ENCODE measurements at places on chromosomes 1 and 21.

- H3K4me3 ChIP-seq = no peak overlapping the region
- no peak for DNase-seq
- H3K27me3 ChIP-seq = no peaks in the 10 kb centered on the region
- no peak overlapping the region for H3K27ac ChIP-seq
- H3K36me3 ChIP-seq = no peaks in the 10 kb centered on the region
Observed at GRCh38 chr1:181423301-181423918, 59.9 kb upstream of the CACNA1E start.

DNA sequence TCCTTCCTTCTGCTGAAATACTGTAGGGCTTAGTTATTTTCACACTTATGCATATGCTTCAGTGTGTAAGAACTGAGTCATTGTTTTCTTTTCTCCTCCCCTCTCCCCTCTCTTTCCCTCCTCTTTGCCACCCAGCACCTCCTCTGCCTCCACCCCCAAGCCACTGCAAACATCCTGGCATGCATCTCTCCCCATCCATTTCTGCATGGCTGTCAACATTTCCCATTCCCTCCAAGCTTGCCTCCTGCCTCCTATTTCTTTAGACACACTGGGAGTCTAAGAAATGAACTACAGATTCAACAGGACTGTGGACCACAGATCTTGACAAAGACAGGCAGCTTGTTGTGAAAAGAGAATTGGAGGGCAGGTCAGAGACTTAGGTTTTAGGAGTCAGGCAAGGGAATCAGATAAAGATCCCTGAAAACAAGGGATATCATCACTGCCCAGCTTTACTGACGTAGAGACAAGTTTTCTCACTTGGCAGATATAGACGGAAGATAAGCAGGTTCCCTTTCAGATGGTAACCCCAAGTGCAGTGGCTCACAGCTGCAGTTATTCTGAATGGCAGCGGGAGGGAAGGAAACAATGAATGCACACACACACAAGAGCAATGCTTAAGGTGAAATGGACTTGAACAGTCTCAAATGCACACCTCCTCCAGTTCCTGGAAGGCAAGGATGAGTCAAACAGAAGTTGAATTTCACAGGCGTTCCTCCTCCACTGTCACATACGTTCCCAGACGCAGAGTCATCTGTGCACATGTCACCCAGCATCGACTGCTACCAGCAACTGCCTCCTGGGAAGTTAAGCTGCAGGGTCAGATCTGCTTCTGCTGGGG lies 56.1 kb downstream of the HIVEP3 start:
- no peak for DNase-seq
- no peak overlapping the region for H3K27ac ChIP-seq

DNA sequence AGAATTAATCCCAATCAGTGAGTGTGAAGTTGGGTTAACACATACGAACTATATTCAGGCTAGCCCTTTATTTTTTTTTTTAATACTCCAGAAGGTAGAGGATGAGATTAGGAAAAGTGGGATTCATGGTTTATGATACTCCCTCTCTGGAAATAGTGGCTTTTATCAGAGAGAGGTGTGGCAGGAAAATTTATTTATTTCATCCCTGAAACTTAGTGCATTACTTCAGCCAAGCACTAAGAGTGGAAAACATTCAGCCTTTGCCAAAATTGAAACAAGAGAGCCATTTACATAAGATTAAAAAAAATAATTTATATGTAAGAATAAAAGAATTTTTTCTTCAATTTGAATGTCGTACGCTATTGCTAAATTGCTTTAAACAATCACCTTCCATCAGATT lies 35.0 kb downstream of the MTR start:
- no peaks in the 10 kb centered on the region for H3K27me3 ChIP-seq
- H3K36me3 ChIP-seq = peaks cover 20% of the 10 kb centered on the region
- no peak overlapping the region for H3K27ac ChIP-seq
- DNase-seq = no peak
- no peaks in the 10 kb centered on the region for H3K4me1 ChIP-seq

DNA sequence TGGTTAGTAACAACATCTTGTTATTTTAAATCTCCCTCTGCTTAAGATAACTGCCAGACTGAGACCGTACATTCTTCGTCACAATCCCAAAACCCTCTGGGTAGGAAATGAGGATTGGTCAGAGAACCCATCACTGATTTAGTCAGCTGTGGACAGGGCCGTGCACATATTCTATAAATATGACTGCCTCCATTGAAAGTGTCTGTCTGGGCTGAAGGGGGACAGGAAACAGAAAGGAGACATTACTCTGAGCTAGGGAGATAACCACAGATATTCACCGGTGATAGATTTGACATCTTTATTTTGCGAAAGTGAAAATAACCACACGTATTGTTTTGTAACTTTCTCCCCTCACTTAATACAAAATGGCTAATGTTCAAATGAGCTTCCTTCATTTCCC lies 36.9 kb upstream of the ST6GALNAC5 start:
- no peaks in the 10 kb centered on the region for H3K27me3 ChIP-seq
- DNase-seq = no peak
- H3K36me3 ChIP-seq = no peaks in the 10 kb centered on the region

DNA sequence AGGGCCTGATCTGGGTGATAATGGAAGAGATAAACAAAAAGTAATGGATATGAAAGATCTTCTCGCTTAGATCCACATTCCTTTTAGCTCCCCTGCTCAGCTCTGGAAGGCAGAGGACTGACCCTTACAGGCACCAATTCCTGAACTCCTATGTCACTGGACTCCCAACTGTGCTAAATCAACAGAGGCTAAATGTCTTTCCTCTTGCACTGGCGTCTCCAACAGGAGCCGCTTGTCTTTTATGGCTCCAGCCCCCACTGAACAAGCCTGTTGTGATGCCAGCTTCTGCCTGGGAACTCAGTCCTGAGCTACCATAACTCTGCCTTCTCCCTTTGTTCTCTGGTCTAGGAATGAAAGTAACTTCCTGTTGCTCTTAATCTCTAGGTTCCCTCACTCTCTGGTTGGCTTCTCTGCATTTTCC lies 142.1 kb upstream of the COL11A1 start:
- H3K4me1 ChIP-seq = no peaks in the 10 kb centered on the region
- no peak for DNase-seq
- no peaks in the 10 kb centered on the region for H3K36me3 ChIP-seq
- H3K27ac ChIP-seq = no peak overlapping the region
- H3K27me3 ChIP-seq = no peaks in the 10 kb centered on the region

DNA sequence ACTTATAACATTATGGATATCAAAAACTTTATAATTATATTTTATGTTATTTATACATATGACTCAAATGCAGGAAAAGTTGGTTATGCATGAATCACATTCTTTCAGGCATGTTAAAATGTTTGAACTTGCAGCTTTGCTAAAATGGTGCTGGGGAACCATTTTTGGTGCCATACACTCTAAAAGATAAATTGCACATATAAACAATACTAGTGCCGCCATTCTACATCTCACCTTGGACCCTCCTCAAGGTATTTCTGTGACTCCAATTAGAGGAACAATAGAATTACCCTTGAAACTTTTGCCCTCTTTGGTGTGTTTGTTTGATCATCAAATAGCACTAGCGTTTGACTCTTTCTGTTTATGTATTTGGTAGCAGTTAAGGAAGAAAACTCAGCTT lies 997 bp downstream of the PRKACB start:
- H3K4me1 ChIP-seq = no peaks in the 10 kb centered on the region
- peak overlapping the region; percentile 10 for H3K4me3 ChIP-seq
- DNase-seq = no peak
- H3K27me3 ChIP-seq = no peaks in the 10 kb centered on the region

DNA sequence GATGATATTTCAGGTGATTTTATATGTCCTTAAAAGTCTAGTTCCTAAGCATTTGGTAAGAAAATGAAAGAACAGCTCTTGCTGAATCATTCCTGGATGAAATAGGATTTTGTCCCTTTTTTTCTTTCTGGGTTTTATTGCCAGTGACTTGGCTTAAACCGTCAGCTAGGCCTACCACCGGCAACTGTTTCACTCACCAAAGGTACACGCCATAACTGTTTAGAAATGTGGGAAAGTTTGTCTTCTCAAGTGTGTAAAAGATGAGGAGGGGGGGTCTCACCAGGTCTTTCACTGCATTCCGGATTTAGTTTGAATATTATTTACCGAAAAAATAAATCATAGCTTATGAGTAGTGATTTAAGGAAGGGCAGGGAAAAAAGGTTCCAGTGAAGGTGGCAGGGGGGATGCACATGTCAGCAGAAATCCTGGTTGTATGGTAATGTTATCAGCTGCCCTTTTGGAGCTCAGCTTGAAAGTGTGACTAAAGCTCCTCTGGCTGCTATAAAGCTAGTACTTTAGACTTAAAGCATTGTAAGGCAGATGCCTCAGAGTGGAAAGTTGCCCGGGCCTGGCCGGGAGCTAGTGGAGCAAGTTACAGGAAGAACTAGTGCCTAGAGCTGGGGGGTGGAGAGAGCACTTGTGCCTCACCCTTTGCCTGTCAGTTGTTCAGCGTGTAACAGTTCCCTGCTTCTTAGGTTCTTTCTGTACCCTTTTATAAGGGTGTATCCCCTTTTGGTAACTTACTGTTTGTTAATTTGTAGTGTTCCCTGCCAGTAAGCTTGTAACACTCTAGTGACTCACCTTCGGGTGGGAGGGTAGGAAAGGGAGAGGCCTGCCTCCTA lies 3.1 kb downstream of the ATP1A1 start:
- DNase-seq = no peak
- H3K4me3 ChIP-seq = peak overlapping the region; percentile 92

- H3K36me3 ChIP-seq = no peaks in the 10 kb centered on the region
- H3K4me1 ChIP-seq = no peaks in the 10 kb centered on the region
- H3K27ac ChIP-seq = no peak overlapping the region
- no peaks in the 10 kb centered on the region for H3K27me3 ChIP-seq
- H3K4me3 ChIP-seq = no peak overlapping the region
Observed at GRCh38 chr1:17861685-17862084, 106.6 kb downstream of the ACTL8 start.

GRCh38 chr1:117877823-117878222 lies 51.6 kb downstream of the GDAP2 start:
- no peak overlapping the region for H3K27ac ChIP-seq
- no peaks in the 10 kb centered on the region for H3K4me1 ChIP-seq
- no peak overlapping the region for H3K4me3 ChIP-seq
- H3K36me3 ChIP-seq = peaks cover 99% of the 10 kb centered on the region
- no peaks in the 10 kb centered on the region for H3K27me3 ChIP-seq
- DNase-seq = no peak

DNA sequence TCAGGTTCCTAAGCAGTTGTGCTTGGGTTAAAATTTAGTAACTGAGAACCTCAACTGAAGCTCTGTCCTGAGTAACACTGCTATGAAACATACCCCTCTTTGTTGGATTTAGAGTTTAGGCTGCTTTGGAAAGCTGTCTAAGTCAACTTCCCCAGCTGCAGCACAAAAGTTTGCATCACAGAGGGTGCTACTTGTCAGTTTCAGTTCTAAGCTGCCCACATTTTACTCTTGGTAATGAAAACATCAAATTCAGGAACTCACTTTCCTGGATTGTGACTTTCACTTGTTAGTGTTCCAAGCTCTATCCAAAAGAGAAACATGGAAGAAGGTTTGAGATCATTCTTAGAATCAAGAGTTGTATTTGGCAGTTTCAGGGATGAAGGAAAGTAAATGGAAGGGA lies 191.7 kb upstream of the NFIA start:
- H3K27ac ChIP-seq = no peak overlapping the region
- H3K4me3 ChIP-seq = no peak overlapping the region
- DNase-seq = no peak
- no peaks in the 10 kb centered on the region for H3K36me3 ChIP-seq
- no peaks in the 10 kb centered on the region for H3K4me1 ChIP-seq

DNA sequence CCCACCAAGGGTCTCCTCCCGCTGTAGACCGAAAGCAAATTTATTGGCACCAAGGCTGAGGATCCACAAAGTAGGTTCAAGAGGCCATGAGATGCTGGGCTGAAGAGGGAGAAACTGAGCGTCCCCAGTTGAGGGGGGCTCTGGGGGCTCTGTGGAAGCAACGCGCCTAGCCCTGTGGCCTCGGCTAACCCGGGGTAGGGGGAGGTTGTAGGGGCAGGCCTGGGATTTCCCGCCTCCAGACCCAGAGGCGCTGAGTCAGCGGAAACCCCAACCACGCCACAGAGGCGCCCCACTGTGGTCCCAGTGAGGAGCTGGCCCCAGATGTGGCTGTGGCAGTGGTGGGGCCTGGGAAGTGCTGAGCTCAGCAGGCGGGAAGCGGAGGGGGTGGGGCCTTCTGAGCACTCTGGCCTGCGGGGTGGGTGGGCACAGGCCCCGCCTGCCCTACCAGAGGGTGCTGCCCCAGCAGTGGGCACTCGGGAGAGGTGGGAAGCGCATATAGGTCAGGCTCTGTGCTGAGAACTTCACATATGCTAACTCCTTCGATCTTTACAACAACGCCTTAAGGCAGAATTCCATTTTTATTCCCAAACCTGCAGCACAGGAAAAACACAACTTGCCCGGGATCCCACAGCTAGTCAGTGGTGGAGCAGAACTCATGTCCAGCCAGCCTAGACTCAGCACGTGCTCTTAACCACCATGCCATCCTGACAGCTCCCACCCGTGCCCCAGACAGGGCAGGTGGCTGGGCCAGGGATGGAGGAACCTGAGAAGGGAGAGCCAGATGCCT lies 1.5 kb upstream of the COL16A1 start:
- no peak overlapping the region for H3K4me3 ChIP-seq
- no peaks in the 10 kb centered on the region for H3K36me3 ChIP-seq
- H3K27ac ChIP-seq = peak overlapping the region; percentile 83
- no peak for DNase-seq

- H3K4me1 ChIP-seq = no peaks in the 10 kb centered on the region
- no peaks in the 10 kb centered on the region for H3K27me3 ChIP-seq
- no peak overlapping the region for H3K27ac ChIP-seq
Observed at GRCh38 chr1:223783676-223784075, 62.1 kb downstream of the TP53BP2 start.

DNA sequence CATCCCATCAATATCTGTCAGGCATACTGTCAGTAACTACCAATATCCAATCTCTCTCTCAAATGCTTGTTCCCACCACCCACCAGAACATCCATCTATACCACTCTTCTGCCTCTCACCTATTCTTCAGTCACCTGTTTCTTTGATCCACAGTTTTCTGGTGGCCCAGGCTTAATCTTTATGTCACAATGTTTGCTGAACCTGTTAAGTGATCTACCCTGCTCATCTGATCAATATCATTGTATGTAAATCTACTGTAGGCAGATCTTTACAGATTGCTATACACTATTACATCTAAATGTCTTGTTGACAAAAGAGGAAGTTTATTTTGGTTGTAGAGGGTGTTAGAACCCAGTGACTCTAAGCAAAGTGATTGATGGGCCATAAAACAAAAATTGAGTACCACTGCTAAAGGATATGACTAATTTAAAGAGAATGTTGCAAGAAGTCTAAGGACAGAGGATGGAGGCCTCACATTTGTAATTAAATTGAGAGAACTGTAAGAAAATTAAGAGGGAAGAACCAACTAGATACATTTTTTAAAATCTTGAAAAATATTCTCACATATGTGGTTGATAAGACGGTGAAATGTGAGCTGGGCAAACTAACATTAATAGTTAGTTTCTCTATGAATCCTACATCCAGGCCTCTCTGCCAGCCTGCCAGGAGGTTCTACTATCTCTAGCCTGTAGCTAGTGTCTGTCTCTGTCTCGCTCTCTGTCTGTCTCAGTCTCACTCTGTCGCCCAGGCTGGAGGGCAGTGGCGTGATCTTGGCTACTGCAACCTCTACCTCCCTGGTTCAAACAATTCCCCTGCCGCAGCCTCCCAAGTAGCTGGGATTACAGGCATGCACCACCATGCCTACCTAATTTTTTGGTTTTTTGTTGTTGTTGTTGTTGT lies 34.1 kb downstream of the EGLN1 start:
- no peak for DNase-seq
- no peak overlapping the region for H3K27ac ChIP-seq
- no peaks in the 10 kb centered on the region for H3K4me1 ChIP-seq
- no peak overlapping the region for H3K4me3 ChIP-seq

GRCh38 chr1:242788771-242789170 lies 264.3 kb upstream of the PLD5 start:
- H3K36me3 ChIP-seq = no peaks in the 10 kb centered on the region
- H3K27me3 ChIP-seq = no peaks in the 10 kb centered on the region
- DNase-seq = no peak
- no peak overlapping the region for H3K27ac ChIP-seq
- H3K4me3 ChIP-seq = no peak overlapping the region
